ENCODE measurements at places on chromosomes 7 and 10. TPM values are rescaled to one million over a fixed set of nuclear protein-coding genes. Genes with fewer than 3 reads are reported as not detected.

- no peaks in the 10 kb centered on the region for H3K4me1 ChIP-seq
- H3K4me3 ChIP-seq, result no peak overlapping the region
- H3K27me3 ChIP-seq, result no peaks in the 10 kb centered on the region
- no peak for DNase-seq
- 0 out of 2 replicates have a peak, but pooled peaks cover 2% of the 10 kb centered on the region for H3K36me3 ChIP-seq
- no peak overlapping the region for H3K27ac ChIP-seq
Measured at GRCh38 chr7:102387064-102387463, 9.1 kb upstream of the PRKRIP1 start.

- DNase-seq, result no peak
- H3K4me1 ChIP-seq, result peaks cover 63% of the 10 kb centered on the region
- H3K4me3 ChIP-seq, result no peak overlapping the region
- H3K27ac ChIP-seq, result peak overlapping the region; percentile 61
- no peaks in the 10 kb centered on the region for H3K27me3 ChIP-seq
Measured at GRCh38 chr10:132450825-132451505, 54.0 kb downstream of the PWWP2B start.

- peaks cover 6% of the 10 kb centered on the region for H3K4me1 ChIP-seq
- no peak overlapping the region for H3K4me3 ChIP-seq
- H3K36me3 ChIP-seq, result no peaks in the 10 kb centered on the region
- H3K27ac ChIP-seq, result no peak overlapping the region
Measured at GRCh38 chr7:129401967-129402860, 32.0 kb upstream of the STRIP2 start.

DNA sequence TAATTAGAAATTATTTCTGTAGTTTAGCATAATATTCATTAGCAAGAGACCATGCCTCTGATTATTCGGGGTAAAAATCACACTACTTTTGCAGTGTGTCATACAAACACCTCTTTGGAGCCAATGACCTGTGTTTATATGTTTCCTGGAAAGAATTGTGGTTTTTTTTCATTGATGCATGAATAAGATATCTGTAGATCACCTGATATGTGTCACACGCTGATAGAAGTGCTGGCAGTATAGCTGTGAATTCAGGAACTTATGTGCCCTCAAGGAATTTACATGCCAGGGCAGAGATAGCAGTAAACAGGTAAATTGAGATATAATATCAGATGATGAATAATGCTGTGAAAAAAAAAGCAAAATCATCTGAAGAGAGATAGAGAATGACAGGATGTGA is 118.2 kb downstream of the VPS50 start:
- DNase-seq, result no peak
- no peaks in the 10 kb centered on the region for H3K36me3 ChIP-seq
- no peak overlapping the region for H3K27ac ChIP-seq

DNA sequence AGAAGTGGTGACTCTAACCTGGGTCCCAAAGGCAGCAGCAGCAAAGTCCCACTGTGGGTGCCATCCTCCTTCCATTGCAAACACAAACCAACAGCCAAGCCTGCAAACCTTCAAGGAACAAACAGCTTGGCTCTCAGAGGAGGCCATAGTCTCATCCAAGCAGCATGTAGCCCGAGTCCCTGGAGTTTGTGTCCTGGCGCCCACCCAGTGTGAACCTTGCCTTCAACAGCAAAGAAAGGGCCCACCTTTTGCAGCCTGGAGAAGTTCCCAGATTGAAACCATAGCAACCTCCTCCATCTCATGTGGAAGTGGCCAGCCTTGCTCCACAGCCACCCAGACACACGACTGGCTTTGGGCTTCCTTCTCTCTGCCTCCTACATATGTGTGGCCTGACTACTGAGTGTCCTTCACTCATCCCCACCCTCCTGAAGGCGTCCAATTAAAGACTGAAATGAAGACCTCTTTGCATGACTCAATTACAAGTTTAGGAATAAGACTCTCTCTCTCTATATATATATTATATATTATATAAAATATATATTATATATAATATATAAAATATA is 106.1 kb downstream of the C10orf90 start:
- no peak overlapping the region for H3K27ac ChIP-seq
- H3K4me3 ChIP-seq, result no peak overlapping the region
- H3K4me1 ChIP-seq, result no peaks in the 10 kb centered on the region

- no peak overlapping the region for H3K4me3 ChIP-seq
- no peaks in the 10 kb centered on the region for H3K36me3 ChIP-seq
- DNase-seq, result no peak
- no peaks in the 10 kb centered on the region for H3K27me3 ChIP-seq
Measured at GRCh38 chr10:679556-679955, 9.9 kb downstream of the DIP2C start.

GRCh38 chr10:99828464-99828863 is 46.0 kb downstream of the ABCC2 start:
- H3K36me3 ChIP-seq, result no peaks in the 10 kb centered on the region
- H3K4me3 ChIP-seq, result no peak overlapping the region
- DNase-seq, result no peak
- H3K27me3 ChIP-seq, result no peaks in the 10 kb centered on the region
- H3K4me1 ChIP-seq, result no peaks in the 10 kb centered on the region

DNA sequence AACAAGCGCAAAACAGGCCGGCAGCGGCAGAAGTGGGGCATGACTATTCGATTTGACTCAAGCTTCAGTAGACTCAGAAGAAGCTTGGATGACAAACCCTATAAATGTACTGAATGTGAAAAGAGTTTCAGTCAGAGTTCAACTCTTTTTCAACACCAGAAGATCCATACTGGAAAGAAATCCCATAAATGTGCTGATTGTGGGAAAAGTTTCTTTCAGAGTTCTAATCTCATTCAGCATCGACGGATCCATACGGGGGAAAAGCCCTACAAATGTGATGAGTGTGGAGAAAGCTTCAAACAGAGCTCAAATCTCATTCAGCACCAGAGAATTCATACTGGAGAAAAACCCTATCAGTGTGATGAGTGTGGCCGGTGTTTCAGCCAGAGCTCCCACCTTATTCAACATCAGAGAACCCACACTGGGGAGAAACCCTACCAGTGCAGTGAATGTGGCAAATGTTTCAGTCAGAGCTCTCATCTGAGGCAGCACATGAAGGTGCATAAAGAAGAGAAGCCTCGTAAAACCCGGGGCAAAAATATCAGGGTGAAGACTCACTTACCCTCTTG is 2.8 kb downstream of the ZNF22 start:
- no peak overlapping the region for H3K27ac ChIP-seq
- no peaks in the 10 kb centered on the region for H3K36me3 ChIP-seq
- no peak overlapping the region for H3K4me3 ChIP-seq
- H3K27me3 ChIP-seq, result no peaks in the 10 kb centered on the region
- peaks cover 9% of the 10 kb centered on the region for H3K4me1 ChIP-seq
- no peak for DNase-seq

GRCh38 chr7:16989811-16990413 is 108.1 kb upstream of the AGR3 start:
- no peaks in the 10 kb centered on the region for H3K27me3 ChIP-seq
- H3K4me1 ChIP-seq, result peaks cover 16% of the 10 kb centered on the region
- peak; percentile 69 for DNase-seq
- no peaks in the 10 kb centered on the region for H3K36me3 ChIP-seq
- H3K4me3 ChIP-seq, result peak overlapping the region; percentile 17
- H3K27ac ChIP-seq, result peak overlapping the region; percentile 68

DNA sequence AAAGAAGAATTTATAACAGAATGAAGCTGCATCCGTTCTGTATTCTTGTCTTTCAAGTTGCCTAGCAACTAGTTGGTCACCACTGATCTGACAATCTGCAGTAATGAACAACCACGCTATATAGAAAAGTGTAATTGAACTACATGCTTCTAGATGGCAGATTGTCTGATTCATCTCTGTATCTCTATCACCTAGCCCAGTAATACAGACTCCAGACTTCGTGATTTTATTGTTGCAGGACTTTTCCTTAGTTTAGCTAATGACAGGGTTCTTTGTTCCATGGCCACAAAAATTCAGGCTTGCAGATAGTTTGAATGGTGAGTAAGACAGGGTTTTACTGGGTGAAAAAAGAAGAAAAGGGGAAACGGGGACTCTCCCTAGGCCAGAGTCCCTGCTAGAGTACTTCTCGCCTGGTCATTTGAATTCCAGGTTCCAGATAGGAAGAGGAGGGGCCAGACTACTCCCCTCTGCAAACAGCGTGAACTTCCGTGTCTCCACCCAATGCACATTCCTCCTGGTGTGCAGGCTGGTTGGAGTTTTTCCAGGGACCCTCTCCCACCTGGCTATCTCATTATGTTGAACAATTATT is 45.9 kb downstream of the COL1A2 start:
- DNase-seq, result no peak
- no peaks in the 10 kb centered on the region for H3K36me3 ChIP-seq
- H3K4me3 ChIP-seq, result no peak overlapping the region
- no peaks in the 10 kb centered on the region for H3K27me3 ChIP-seq

GRCh38 chr10:30737931-30738391 is 108.4 kb upstream of the LYZL2 start:
- H3K4me3 ChIP-seq, result no peak overlapping the region
- no peaks in the 10 kb centered on the region for H3K36me3 ChIP-seq
- no peak for DNase-seq
- H3K27ac ChIP-seq, result no peak overlapping the region
- H3K4me1 ChIP-seq, result no peaks in the 10 kb centered on the region

DNA sequence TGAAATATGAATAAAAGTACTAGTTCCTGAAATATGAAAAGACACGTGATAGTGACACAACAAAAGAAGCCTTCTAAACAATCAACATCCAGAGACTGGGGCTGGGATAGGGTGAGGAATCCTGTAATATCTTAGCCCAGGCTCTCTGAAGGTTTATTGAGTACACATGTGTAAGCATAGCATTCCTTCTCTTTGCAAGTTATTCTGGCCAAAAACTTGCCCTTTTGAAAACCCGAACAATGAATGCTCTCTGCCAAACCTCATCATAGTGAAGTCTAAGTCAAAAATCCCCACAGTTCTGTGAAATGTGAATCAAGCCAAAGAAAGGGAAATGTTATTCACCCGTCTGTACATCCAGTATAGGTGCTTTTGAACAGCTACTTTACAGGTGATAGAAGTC is 11.6 kb downstream of the SEMA3D start:
- no peaks in the 10 kb centered on the region for H3K27me3 ChIP-seq
- H3K4me3 ChIP-seq, result no peak overlapping the region
- no peak for DNase-seq
- H3K27ac ChIP-seq, result no peak overlapping the region
- no peaks in the 10 kb centered on the region for H3K4me1 ChIP-seq

DNA sequence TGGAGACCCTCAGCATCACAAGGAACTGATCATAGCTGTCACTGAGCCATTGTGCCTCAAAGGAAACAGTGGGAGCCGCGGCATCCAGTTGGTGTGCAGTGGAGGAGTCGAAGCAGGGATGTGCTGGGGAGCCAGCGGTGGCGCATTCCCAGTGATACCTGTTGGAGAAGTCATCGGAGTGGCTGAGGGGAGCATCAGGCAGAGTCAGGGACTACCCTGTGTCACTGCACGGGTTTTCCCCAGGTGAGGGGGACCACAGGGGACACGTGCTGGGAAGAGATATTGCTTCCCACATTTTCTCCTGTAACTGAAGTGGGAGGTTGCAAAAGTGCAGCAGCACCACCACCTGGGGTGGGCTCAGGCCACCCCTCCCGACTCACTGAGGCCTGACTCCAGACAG is 57.7 kb downstream of the PKD1L1 start:
- H3K27me3 ChIP-seq, result no peaks in the 10 kb centered on the region
- H3K4me1 ChIP-seq, result peaks cover 10% of the 10 kb centered on the region
- no peaks in the 10 kb centered on the region for H3K36me3 ChIP-seq

DNA sequence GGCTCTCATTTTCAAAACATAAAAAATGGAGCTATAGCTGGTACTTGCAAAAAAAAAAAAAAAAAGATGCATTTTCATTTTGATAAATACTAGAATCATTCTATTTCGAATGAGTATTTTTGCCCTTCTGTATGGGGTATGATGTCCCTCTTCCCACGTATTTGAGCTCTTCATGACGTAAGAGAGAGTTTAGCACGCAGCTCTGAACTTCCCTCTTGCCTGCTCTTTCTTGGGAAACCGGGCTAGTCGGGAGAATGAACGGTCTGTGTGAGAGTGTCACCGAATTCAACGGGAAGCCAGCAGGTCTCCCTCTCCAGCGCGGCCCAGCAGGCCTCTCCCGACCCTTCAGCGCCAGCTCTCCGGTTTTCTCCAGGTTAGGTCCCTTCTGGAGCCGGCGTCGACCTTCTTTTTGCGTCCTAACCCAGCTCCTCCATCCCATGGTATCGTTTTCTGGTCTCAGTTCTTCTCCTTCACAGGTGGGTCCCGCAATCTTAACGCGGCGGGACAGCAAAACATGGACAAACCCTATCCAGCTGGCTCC is 159.2 kb upstream of the PITRM1 start:
- no peak overlapping the region for H3K27ac ChIP-seq
- H3K36me3 ChIP-seq, result no peaks in the 10 kb centered on the region
- no peaks in the 10 kb centered on the region for H3K27me3 ChIP-seq
- H3K4me1 ChIP-seq, result no peaks in the 10 kb centered on the region
- no peak for DNase-seq

DNA sequence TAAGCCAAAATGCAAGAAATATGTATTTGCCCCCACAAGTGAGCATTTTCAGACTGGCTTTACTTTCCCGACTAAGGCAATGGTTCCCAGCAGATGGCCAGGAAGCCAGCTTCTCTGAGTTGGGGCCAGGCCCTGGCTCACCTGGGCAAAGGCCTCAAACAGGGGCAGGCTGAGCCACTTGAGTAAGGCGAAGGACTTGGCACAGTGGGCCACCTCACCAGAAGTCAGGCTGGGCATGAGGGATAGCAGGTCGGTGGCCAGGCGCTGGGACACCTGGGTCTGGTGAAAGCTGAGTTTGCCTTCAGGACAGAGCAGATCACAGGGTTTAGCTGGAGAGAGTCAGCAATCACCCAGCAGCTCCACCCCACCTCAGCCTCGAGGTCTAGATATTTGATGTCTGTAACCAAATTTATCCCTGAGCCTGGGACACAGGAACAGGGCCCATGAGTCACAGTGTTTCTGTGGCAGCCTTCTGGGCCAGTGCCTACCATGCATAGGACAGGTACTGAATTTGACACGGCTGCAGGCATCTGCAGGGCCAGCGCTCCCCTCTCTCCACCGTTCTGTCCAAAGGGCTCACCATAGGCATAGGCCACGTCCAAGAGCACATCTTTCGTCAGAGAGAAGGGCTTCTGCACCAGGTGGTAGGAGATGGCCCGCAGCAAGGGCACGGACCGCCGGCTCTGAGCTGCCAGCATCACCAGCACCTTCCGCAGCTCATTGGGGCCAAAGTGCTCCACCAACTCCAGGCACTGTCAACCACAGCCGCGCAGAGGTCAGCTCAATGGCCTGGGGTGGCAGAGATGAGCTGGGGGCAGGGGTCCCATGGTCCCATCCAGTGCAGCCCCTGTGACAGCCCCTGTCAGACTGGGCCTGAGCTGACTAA is 7.3 kb downstream of the TBRG4 start:
- H3K27ac ChIP-seq, result no peak overlapping the region
- H3K4me1 ChIP-seq, result peaks cover 19% of the 10 kb centered on the region
- H3K27me3 ChIP-seq, result no peaks in the 10 kb centered on the region
- H3K36me3 ChIP-seq, result peaks cover 68% of the 10 kb centered on the region

The CHST3 gene
- total RNA-seq, result 44.6 TPM

The ADAM22 gene
- 4.2 TPM for total RNA-seq

The GNA12 gene
- 139 TPM for total RNA-seq

The CYP3A4 gene
- 0.15 TPM for total RNA-seq

The KCNMA1 gene
- total RNA-seq, result 91.9 TPM

The NEUROG3 gene
- not detected for total RNA-seq

The TEX47 gene
- not detected for total RNA-seq

The BHLHA15 gene
- 0.26 TPM for total RNA-seq
